Right kidney (tissue), 9 donors: ENCODE measurements at places on chromosomes 13 and 19.

- DNase-seq, result no peak
These were observed 429 bp upstream of the ZNF225 start for GRCh38 chr19:44112802-44113137.

DNA sequence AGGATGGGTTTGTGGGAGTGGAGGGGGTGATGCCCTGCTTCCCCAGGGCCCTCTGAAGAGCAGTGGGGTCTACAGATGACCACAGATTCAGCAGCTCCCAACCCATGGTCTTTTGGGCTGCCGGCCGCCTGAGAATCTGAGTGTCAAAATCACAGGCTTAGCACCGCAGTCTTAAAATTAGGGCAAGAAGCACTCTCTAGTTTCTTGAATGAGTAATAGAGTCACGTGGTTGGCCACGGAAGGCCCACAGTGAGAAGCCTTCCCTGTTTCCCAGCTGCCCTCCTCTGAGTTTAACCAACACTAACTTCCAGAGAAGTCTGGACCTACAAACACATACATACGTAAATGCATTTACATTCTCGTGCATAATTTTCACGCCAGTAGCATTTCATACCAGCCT is 5.2 kb downstream of the PRMT1 start:
- no peak for DNase-seq

GRCh38 chr13:88153353-88153752 is 482.2 kb downstream of the SLITRK5 start:
- DNase-seq, result no peak

DNA sequence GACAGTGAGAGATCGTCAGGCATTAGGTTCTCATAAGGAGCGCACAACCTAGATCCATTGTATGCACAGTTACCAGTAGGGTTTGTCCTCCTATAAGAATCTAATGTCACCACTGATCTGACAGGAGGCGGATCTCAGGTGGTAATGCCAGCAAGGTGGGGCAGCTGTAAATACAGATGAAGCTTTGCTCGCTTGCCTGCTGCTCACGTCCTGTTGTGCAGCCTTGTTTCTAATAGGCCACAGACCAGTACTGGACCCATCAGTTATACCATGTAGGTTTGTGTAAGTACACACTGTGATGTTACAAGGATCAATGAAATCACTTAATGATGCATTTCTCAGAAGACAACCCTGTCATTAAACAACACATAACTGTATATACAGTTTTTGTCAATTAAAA is 23.5 kb downstream of the VWA8 start:
- no peak for DNase-seq

DNA sequence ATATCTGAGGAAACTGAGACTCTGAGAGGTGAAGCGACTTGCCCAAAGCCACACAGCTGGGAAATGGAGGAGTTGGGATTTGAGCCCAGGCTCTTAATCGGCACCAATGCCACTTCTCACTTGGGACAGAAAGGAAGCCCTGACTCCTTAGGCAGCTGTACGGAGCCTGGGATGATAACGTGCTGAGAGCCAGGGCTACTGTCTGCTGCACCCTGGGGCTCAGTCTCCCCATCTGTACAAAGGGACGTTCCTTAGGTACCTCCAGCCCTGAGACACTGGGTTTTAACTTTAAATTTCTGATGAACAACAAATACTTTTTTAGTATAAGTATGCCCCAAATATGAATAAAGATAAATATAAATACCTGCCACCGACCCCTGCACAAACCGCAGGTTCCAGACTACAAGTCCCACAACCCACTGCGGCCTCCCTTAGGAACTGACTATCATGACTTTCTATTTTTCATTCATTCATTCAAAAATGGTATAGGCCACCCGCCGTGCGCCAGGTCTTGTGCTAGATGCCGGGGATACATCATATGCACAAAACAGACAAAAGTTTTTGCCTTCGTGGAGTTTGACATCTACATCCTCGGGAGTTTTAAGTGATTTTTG is 776 bp upstream of the NCLN start:
- no peak for DNase-seq

DNA sequence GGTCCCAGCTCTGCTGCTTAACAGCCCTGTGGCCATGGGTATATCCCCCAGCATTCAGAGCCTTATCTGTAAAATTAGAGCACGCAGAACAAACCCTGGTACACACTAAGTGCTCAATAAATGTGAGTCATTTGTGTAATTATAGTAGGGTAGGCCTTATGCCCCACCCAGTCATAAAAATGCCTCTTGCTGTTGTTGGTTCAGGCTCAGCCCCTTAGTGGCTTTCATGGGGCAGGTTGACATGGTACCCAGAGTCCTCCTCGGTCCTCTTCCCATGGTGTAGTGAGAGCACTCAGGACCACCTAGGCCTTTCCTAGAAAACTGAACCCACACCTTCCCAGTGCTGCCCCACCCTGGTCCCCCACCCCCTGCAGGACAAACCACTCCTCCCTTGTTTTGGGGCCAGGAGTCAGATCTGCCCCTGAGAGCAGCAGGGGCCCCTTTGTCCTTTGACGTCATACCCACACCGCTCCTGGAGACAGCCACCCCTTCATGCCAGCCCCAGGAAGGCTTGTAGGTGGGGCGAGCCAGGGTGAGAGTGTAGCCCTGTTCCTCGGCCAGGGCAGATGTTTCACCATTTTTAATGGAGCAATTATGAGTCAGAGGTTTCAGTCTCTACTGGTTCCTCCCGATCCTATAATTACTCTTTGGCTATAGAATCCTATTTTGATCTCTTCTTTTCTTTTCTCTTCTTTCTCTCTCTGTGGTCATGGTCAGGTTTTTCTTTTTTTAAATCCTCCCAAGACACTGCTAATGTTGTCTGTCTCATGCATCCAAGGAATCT is 36.8 kb downstream of the ACTN4 start:
- DNase-seq, result no peak

- no peak for DNase-seq
These were observed 519.1 kb upstream of the NBEA start for GRCh38 chr13:34422956-34423355.

GRCh38 chr19:7817801-7818200 is 12.2 kb upstream of the EVI5L start:
- no peak for DNase-seq

- DNase-seq, result peak; percentile 15
These were observed 754.9 kb downstream of the OLFM4 start for GRCh38 chr13:53783471-53783870.

DNA sequence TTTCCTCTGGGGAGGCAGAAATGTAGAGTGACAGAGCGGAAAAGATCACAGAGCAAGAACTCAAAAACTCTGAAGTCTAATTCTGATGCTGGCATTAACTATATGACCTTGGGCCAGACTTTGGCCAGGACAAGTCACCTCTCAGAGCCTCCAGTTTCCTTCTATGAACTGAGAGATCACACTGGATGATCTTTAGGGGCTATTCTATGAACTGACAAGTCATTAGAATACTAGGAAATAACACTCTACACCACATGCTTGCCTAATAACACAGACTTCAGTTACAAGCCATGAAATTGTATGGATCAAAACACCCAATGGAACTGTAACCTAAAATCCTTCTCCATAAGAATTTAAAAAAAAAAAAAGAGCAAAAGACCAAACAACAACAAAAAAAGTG is 16.9 kb downstream of the SLC25A30 start:
- DNase-seq, result no peak

- no peak for DNase-seq
These were observed 4.3 kb upstream of the ACP5 start for GRCh38 chr19:11581740-11582139.

DNA sequence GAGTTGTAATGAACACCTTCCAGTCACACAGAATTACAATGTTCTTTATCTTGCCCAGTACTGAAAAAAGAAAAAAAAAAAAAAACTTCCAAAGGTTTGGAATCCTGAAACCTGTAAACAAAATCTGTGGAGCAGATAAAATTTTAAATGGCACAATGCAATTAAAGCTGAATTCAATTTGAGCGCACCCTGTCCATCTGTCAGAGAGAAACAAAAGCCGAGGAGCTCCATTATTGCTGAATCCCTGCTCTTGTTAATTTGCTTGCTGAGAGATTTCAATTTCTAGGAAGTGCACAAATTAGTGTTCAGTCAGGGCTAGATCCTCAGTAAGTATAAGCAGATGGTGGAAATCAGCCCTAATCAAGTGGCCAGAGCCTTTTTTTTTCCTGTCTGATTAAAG is 65.2 kb downstream of the DACH1 start:
- no peak for DNase-seq

DNA sequence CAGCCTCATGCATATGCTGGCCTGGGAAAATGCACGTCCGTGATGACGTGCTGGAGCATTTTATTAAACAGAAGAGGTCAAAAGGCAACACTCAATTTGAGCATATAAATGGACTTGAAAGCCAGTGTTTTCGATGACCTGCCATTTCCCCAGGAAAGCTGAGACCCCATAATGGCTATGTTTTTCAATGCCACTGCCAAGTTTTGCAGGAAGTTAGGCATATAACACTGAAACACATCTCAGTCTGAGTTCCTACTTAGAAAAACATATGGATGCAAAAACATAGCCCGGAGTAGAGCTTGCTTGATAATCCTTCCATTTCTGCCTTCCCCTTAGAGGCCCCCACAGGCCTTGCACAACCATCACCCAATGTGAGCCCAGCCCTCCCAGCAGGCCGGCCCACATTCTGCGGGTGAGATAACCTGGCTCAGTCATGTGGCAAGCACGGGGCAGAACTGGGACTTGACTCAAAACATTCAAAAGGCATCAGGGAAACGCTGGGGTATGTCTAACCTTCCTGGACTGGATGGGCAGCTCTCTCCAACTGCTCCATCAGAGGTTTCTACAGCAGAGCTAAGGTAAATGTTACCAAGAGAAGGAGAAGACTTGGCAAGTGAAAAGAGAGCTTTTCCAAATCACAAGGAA is 24.9 kb downstream of the EPS15L1 start:
- DNase-seq, result no peak

DNA sequence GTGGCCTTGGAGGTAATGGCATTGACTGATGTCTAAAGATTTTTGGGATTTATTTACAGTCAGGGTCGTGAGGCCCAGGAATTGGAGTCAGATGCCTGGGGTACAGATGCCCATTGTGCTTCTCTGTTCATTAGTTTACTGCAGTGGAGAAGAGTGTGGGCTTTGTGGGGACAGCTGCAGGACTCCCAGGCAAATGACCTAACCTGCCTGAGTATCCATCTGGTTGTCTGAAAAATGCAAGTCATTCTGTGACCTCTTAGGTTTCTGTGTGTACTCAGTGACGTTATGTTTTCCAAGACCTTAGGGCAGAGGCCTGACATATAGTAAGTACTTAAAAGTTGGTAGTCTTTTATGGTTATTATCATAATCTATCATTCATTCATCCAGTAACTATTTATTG is 60.5 kb downstream of the SPATA13 start:
- DNase-seq, result no peak
